Activated CD8-positive, alpha-beta T cell treated with anti-CD3 and anti-CD28 coated beads, Interleukin-2, amount 10 ng/mL, durations not matched to agents 7 days and 5 days (primary cell): ENCODE measurements at places on chromosomes 16 and 17. TPM values are rescaled to one million over a fixed set of nuclear protein-coding genes. Genes with fewer than 3 reads are reported as not detected.

The CCR7 gene
- 173 TPM for total RNA-seq

DNA sequence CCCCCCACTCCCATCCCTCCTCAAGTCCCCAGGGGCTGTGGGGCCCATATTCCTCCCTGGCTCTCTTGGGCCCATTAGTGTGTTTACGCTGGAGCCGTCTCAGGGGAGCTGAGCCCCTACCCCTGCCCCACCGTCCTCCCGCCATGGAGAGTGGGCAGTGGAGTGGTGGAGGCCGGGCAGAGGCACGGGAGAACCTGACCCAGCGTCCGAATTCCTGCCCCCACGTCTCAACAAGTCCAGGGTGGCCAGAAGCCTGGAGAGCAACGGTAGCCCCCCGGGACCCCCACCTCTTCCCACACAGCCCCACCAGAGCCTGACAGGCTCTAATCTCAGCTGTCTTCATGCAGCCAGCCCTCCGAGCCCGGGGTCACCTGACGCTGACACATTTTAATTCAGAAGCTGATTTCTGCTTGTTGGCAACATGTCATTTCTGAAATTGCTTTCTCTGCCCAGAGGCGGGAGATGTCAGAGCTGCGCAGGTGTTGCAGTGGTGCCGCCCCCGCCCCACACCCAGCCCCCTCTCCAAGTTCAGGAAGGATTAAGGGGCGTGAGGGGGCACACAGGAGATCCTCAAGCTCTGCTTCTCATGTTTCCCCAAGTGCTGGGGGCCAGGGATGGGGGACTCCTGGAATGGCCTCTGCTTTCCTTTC is 32.6 kb downstream of the WNT9B start:
- DNase-seq, result no peak
- no peaks in the 10 kb centered on the region for H3K4me1 ChIP-seq
- H3K36me3 ChIP-seq, result no peaks in the 10 kb centered on the region

GRCh38 chr16:68346892-68347480 is 36.2 kb downstream of the PRMT7 start:
- no peak for DNase-seq
- H3K27ac ChIP-seq, result peak overlapping the region; percentile 27
- H3K4me1 ChIP-seq, result peaks cover 40% of the 10 kb centered on the region
- peaks cover 73% of the 10 kb centered on the region for H3K36me3 ChIP-seq

- H3K27me3 ChIP-seq, result peaks cover under 1% of the 10 kb centered on the region
- H3K4me1 ChIP-seq, result no peaks in the 10 kb centered on the region
- H3K4me3 ChIP-seq, result no peak overlapping the region
- DNase-seq, result no peak
- H3K27ac ChIP-seq, result no peak overlapping the region
These were observed 20.3 kb upstream of the CDH5 start for GRCh38 chr16:66346221-66346620.

The NXPH3 gene
- not detected for total RNA-seq

DNA sequence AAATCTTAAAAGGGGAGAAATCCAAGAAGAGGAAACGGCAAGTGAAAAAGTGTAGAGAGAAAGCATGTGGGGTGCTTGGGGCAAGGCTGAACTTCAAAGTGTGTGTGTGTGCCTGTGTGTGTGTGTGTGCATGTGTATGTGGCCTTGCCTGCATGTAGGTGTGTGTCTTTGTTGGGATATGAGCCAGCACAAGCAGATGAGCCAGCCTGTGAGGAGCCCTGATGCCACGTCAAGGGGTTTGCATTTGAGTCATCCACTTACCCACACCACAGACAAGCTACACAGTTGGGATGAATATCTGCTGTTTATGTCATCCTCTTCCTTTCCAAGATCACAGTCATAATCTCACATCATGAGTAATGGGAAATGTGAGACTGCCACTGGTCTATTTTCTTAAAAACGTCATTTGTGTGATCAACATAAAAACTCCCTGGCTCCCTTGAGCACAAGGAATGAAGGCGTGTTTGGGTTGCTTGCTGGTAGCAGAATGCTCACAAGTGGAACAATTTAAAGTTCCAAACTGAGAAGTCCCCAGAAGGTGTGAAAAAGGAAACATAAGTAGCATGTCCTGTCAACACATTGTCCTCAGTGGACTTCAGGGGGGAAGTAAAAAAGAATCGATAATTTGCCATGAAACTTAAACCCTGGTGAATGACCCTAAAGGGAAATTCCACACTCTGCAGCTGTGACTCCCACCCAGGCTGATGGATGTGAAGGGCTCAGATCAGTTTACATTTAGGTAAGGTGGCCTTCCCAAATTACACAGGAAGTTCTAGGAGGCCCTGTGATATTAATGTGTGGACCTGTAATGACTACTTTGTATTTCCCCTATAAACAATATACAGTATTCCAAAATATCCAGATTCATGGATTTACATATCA is 14.7 kb downstream of the KCTD19 start:
- H3K27ac ChIP-seq, result peak overlapping the region; percentile 76
- no peaks in the 10 kb centered on the region for H3K27me3 ChIP-seq
- no peaks in the 10 kb centered on the region for H3K36me3 ChIP-seq
- peaks cover 23% of the 10 kb centered on the region for H3K4me1 ChIP-seq
- DNase-seq, result peak; percentile 72

DNA sequence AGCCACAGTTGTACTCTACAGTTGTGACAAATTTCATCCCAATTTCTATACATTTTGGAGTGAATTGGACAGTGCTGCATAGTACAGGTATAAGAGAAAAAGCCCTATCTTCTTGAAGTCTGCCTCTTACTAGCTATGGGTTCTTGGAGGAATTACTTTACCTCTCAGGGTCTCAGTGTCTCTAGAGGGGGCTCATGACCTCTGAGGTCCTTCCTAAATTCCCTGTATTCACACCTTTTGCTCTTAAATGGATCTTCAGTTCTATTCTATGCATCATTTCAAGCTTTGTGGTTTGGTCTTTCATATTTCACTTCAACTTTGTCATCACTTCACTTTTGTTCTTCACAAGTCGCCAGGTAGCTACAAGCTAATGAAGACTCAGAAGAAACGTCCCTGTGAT is 71.2 kb upstream of the ERCC4 start:
- H3K27me3 ChIP-seq, result no peaks in the 10 kb centered on the region
- no peaks in the 10 kb centered on the region for H3K36me3 ChIP-seq
- H3K4me3 ChIP-seq, result no peak overlapping the region
- no peak for DNase-seq

DNA sequence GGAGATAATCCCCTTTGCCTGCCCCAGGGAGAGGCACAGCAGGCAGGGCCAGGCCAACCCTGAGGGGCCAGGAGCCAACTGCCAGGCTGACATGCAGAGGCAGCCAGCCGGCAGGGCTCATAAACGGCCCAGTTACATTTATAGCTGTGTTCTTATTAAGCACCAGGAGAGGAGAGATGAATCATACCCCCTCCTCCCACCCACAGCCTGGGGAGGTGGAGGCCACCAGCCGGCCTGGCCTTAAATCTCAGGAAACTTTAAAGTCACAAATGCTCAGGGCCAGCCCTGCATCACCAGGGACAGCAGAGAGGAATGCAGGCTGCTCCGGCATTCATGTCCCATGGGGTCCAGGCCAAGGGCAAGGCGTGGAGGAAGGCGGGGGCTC is 177.2 kb downstream of the TMEM132E start:
- H3K36me3 ChIP-seq, result no peaks in the 10 kb centered on the region
- H3K27me3 ChIP-seq, result peaks cover 6% of the 10 kb centered on the region
- H3K4me1 ChIP-seq, result no peaks in the 10 kb centered on the region
- no peak for DNase-seq
- H3K4me3 ChIP-seq, result no peak overlapping the region

The FOXL1 gene
- total RNA-seq, result not detected

- no peak overlapping the region for H3K4me3 ChIP-seq
- no peak for DNase-seq
- peaks cover 7% of the 10 kb centered on the region for H3K36me3 ChIP-seq
These were observed 17.5 kb upstream of the IL21R start for GRCh38 chr16:27384425-27384824.

The MMP2 gene
- not detected for total RNA-seq

DNA sequence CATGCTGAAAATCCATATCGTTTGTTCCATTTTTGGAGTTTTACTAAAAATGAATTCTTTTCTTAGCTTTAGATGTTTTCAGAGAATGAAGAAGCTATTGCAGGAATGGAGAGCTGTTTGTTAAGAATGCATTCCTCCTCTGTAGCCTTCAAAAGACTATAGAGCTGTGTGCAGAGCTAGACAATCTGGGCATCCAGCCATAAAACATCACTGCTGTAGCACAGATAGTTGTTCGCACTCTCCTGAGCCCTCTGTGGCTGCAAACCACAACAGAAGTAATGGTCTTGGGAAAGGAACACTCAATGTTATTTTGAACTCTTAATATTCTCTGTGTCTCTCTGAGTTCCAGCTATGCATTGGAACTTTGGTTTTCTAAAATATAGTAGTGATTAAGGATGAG is 4.9 kb downstream of the TNRC6C start:
- DNase-seq, result peak; percentile 45
- H3K27me3 ChIP-seq, result no peaks in the 10 kb centered on the region
- H3K36me3 ChIP-seq, result peaks cover 9% of the 10 kb centered on the region
- no peak overlapping the region for H3K4me3 ChIP-seq
- peaks cover 52% of the 10 kb centered on the region for H3K4me1 ChIP-seq

The LRRC37A3 gene
- 9.7 TPM for total RNA-seq

- H3K36me3 ChIP-seq, result no peaks in the 10 kb centered on the region
- no peak overlapping the region for H3K4me3 ChIP-seq
- H3K27ac ChIP-seq, result no peak overlapping the region
- no peaks in the 10 kb centered on the region for H3K4me1 ChIP-seq
- DNase-seq, result no peak
These were observed 46.1 kb downstream of the RAB11FIP3 start for GRCh38 chr16:471353-472198.

The C17orf50 gene
- not detected for total RNA-seq

GRCh38 chr17:40015998-40016985 is 1.1 kb downstream of the CSF3 start:
- no peak overlapping the region for H3K4me3 ChIP-seq
- H3K36me3 ChIP-seq, result peaks cover 11% of the 10 kb centered on the region
- no peak for DNase-seq
- peaks cover 14% of the 10 kb centered on the region for H3K4me1 ChIP-seq
- peak overlapping the region; percentile 52 for H3K27ac ChIP-seq
- peaks cover 5% of the 10 kb centered on the region for H3K27me3 ChIP-seq

The PRSS8 gene
- not detected for total RNA-seq

The GCSH gene
- total RNA-seq, result 10.1 TPM

- H3K4me1 ChIP-seq, result no peaks in the 10 kb centered on the region
- no peaks in the 10 kb centered on the region for H3K36me3 ChIP-seq
- H3K4me3 ChIP-seq, result no peak overlapping the region
- H3K27me3 ChIP-seq, result no peaks in the 10 kb centered on the region
These were observed 34.5 kb downstream of the RBFOX3 start for GRCh38 chr17:79576333-79576732.

- H3K27me3 ChIP-seq, result no peaks in the 10 kb centered on the region
- H3K36me3 ChIP-seq, result peaks cover 33% of the 10 kb centered on the region
- peak; percentile 22 for DNase-seq
These were observed 26.4 kb downstream of the EEF2K start for GRCh38 chr16:22232277-22233036.

GRCh38 chr17:48299760-48300159 is 130.3 kb downstream of the SKAP1 start:
- H3K4me1 ChIP-seq, result peaks cover 26% of the 10 kb centered on the region
- no peak overlapping the region for H3K4me3 ChIP-seq
- H3K36me3 ChIP-seq, result peaks cover 9% of the 10 kb centered on the region
- peak overlapping the region; percentile 22 for H3K27ac ChIP-seq

The PRAC2 gene
- not detected for total RNA-seq

The CCDC57 gene
- 84.7 TPM for total RNA-seq
